Globus pallidus (tissue), 1 donor: ENCODE measurements at places on chromosomes 11 and 22.

DNA sequence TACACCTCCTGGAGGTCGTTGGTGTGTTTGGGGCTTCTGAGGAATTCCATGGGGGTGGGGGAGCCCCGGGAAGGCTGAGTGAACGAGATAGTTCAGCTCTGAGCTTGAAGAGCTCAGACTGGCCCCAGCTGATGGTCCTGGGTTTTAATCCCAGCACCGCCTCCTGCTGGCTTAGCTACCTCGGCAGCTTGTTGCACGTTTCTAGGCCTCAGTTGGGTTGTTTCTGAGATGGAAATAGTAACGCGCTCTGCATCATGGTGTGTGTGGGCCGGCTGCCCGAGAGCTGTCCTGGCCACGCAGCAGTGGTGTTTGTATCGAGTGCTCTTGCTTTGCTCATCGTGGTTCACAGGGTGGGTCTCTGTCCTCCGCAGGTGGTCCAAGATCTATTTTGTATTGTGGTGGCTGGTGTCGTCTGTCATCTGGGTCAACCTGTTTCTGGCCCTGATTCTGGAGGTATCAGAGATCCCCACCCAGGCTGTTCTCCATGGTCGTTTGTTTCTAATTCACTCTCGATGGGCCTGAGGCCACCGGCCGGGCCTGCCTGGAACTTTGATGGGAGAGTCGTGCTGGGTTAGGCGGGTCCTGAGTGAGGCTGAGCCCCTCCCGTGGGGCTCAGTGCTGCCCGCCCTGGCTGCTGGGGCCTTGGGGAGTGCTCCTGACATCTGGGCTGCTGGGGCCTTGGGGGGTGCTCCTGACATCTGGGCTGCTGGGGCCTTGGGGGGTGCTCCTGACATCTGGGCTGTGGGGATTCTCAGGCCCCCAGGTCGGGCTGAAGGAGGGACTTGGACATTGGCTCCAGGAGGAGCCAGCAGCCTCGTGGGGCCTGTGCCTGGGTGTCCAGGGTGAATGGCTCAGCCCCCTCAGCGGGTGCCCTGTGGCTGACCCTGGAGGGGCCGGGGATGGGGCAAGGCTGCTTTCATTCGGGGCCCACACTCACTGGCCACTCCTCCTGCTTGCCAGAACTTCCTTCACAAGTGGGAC is 37.7 kb downstream of the TPCN2 start:
- DNase-seq = no peak

DNA sequence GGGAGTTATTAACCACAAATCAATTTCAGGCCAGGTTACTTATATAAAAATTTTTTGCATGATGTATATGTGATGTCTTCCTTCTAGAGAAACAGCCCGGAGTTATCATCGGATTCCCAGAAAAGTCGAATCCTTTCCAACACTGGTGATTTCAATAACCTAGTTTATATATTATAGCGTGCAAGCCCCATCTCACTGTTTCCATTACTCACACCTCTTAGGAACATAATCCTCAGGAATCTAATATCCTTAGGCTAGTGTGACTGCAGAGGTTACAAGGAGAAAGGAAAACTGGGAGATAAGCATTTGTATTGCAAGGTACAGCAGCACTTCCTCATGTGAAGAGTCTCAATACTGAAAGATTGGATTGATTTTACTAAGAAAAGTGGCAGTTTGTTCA is 20.3 kb downstream of the ARHGAP20 start:
- DNase-seq = no peak

- DNase-seq = no peak
These were observed 14.5 kb upstream of the MB start for GRCh38 chr22:35631597-35631996.

- DNase-seq = no peak
These were observed 28.6 kb upstream of the RCE1 start for GRCh38 chr11:66814678-66815077.

DNA sequence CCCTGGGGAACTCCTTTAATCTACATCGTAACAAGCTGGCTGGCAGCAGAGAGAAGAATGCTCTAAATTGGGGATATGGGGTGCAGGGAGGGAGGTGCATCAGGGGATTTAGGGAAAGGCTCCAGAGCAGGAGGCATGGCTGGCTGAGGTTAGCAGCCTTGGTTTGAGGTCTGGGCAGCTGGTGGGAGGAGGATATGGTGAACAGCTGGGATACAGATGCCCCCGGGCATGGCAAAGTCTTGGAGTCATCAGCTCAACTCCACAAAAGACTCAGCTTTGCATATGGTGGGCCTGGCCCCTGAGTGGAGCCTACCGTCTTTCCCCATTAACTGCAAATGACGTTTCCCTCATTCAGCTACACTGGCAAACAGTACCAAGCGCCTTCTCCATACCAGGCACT is 5.4 kb downstream of the FAM83F start:
- DNase-seq = no peak

- peak; percentile 3 for DNase-seq
These were observed 1286.5 kb upstream of the TENM4 start for GRCh38 chr11:80727315-80727714.

DNA sequence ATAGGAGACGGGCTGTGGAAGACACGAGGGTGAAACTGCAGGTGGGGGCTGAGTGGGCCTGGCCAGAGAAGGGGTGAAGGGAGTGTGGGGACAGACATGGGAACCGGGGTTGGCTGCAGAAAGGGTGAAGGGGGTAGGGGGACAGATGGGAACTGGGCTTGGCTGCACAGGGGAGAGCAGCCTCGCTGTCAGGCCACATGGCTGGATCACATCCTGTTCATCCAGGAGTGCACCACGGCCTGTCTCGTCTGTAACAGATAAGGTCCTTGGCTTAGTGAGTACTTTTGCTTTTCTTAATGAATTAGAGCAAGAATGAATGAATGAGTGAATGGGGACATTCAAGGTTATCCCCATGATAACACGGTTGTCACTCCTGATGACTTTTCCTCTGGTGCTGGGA is 13.5 kb downstream of the FBLN1 start:
- DNase-seq = no peak

DNA sequence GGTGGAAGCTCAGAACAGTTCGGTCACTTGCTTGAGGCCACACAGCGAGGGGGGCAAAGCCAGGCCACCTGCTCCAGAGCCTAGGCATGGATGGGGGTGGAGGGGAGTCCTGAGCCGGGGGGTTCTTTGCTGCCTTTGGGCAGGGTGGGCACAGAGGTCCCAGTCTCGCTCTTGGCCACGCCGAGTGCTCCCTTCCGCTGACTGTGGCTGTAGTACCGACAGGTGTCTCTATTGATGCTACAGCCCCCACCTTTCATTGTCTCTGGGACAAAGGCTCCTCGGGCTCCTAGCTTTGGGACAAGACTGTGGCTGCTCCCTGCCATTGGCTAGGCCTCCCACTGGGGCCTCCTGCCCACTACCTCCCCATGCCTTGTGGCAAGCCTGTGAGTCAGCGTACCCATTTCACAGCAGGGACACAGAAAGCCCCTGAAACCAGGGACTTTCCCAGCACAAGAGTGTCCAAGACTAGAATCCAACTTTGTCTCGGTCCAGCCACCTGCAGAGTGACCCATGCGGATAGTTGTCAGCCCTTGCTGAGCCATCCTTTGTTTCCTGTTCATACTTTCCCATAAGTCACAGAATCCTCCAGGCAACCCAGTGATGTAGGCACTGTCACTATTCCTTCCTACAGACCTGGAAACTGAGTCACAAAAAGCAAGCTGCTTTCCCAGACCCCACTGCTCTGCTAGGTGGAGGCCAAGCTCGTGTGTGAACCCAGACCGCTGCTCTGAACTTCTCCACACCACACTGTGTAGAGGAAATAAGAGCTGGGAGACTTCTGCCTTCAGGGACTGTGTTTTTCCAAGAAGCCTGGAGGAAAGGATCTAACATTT is 17.2 kb downstream of the MYEOV start:
- no peak for DNase-seq

DNA sequence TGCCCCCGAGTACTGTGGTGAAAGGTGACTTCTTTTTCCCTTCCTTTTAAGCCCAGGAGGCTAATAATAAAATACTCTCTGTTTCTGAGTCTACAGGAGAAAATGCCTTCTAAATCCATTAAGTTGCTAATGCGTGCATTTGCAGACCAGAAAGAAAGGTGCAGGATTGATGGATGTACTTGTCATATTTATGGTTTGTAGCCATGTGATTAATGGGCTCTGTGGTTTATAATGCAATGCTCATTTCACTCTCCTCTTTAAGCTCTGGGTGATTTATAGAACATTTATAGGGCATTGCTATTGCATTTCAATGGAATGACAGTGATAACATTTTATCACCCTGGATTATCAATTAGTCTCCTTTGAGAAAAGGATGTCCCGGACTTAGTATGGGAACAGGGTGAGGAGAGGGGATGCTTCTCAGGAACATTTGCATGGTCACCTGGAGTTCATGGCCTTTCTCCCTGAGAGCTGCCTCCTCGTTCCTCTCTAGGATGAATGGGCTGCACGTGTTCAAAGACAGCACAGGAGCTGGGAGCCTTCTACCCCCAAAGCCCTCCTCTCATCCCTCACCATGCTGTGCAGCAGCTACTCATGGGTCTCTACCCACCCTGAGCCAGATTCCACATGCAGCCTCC is 82.8 kb upstream of the HMGXB4 start:
- no peak for DNase-seq

GRCh38 chr11:35711173-35711910 is 48.8 kb downstream of the TRIM44 start:
- no peak for DNase-seq

- no peak for DNase-seq
These were observed 62.8 kb downstream of the BCR start for GRCh38 chr22:23243006-23243573.

DNA sequence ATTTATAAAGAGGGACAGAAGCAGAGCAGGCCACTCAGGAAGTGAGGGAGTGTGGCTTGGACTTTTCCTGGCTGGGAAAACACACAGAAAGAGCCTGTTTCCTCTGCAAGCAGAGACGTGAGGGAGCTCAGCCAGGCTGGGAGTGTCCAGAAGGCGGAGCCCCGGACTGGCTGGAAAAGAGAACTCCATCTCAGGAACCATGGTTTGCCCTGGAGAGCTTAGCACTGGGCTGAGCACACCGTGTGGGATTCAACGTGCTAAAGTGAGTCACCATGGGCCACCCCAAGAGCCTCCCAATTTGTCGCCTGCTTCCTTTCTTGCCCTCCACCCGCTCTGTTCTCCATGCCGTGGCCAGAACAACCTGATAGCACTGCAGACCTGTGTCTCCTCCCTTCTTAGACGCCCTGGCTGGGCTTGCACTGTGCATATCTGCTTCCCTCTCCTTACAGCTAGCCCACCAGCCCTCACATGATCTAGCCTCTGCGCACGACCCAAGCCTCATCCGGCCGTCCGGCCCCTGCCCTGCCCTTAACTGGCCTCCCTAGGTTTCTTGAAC is 51.8 kb downstream of the GALNT18 start:
- no peak for DNase-seq

GRCh38 chr22:40721266-40721665 is 42.0 kb downstream of the MCHR1 start:
- peak; percentile 9 for DNase-seq

GRCh38 chr11:27807596-27807995 is 107.3 kb upstream of the BDNF start:
- no peak for DNase-seq

GRCh38 chr11:11504071-11504470 is 117.7 kb downstream of the GALNT18 start:
- DNase-seq = no peak

GRCh38 chr22:37287550-37287951 is 5.2 kb downstream of the CYTH4 start:
- no peak for DNase-seq

- DNase-seq = no peak
These were observed 810.7 kb downstream of the TBC1D22A start for GRCh38 chr22:47573141-47573540.

DNA sequence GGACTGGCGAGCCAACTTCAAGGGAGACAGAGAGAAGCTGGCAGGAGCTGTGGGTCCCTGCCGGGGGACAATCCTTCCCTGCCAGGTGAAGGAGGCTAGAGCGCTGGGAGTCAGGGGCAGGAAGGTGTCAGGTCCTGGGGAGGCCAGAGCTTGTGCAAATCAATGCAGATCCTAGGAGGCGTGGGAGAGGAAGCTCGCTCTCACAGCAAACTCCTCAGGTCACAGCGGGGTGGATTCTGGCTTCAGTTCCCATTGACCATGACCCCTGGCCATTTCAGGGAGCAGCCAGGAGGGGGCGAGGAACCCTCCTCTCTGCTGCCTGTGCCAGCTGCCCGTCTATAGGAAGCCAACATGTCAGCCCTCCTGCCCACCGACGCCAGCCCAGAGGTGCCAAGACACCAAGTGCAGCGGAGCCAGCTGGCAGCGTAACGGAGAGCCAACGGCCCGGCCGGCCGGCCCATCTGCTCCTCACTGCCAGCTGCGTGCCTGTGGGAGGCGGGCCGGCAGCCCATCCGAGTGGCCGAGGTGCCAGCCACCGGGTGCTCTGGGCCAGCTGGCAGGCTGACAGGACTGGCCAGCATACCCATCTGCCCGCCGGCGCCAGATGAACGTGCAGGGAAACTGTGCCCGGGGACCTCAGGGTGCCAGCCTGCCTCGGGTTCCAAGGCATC is 374.8 kb downstream of the MIAT start:
- DNase-seq = peak; percentile 71

DNA sequence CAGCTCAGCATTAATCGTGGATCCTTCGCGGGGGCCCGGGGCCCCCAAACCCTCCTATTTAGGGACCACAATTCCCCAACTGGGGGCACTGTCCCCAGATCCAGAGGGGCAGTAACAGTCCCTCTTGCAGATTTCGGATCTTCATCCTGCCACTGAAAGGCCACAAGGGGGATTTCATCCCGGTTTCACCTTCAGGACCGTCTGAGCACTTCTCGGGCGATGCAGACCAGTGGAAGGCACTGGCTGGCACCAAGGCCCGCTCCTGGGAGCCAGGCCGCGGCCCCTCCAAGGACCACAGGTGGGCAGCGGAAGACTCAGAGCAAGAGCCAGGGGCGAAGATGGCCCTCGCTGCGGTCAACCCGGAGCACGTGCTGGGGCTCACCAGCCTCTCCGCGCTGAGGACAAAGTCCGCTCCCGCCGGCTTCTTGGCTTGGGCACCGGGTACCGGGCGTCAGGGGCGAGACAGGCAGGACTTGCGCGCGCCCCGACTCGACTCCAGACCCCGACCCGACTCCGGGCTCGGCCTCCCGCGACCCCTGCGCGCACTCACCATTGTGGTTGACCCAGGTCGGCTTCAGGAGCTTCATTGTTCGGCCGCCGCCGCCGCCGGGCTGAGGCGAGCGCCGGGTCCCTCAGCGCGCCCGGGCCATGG is 517 bp downstream of the HIRA start:
- DNase-seq = no peak

DNA sequence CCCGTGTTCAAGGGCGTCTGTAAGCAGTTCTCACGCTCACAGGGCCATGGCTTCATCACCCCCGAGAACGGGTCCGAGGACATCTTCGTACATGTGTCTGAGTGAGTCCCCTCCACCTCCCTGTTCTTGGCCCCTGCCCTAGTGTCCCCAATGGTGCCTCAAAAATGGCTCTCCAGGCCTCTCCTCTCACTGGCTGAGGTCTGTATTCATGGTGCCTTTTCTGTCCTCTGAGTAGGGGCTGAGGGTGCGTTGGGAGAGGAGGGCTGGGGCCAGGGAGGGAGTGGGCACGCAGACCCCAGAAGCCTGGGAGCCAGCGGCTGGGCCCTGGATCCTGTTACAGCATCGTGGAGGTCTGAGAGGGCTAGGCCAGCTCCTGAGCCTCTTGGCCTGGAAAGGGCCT is 12.9 kb downstream of the CSDC2 start:
- no peak for DNase-seq
